ENCODE measurements at places on chromosomes 11 and 22.
A peak's percentile ranks its signal among the peaks of the same experiment; 100 is the strongest.

GRCh38 chr11:12724301-12725054 is 50.3 kb downstream of the TEAD1 start:
- DNase-seq = peak; percentile 73

DNA sequence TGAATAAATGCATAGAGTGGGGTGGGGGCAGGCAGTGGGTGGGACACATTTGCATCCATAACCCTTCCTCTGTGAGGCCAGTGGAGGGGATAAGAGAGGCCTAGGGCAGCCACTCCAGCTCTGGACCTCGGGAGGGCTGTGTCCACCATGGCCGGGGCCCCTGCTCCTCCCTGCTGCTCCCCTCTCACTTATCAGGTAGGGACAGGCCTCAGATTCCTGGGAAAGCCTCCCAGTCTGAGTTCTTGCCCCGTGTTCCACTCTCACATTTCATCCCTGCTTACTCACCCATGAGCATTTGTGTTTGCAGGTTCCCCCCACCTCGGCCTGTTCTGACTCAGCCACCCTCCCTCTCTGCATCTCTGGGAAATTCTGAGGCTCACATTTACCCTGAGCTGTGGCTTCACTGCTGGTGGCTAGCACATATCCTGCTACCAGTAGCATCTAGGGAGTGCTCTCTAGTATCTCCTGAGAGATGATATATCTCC is 128.7 kb upstream of the TOP3B start:
- peak; percentile 42 for DNase-seq

GRCh38 chr22:17578136-17578754 is 14.9 kb downstream of the SLC25A18 start:
- DNase-seq = no peak

- no peak for DNase-seq
Observed at GRCh38 chr11:2511421-2512369, 66.9 kb downstream of the KCNQ1 start.

DNA sequence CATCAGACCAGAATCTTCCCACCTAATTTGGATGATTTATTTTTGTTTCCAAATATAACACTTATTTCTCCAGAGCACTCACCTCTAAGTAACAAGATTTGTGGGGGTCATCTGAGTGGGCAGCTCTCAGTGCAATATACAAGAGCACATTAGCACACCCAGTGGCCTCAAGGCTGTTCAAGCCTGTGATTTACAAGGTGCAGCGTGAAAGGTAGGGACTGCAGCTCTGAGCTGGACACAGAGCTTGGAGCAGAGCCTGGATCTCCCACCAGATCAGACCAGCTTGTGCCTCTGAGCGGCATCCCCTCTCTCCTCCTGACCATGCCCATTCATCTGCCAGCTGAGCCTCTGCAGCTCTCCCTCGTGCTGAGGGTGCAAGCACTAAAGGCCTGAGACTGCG is 323.3 kb upstream of the ZC3H12C start:
- no peak for DNase-seq

DNA sequence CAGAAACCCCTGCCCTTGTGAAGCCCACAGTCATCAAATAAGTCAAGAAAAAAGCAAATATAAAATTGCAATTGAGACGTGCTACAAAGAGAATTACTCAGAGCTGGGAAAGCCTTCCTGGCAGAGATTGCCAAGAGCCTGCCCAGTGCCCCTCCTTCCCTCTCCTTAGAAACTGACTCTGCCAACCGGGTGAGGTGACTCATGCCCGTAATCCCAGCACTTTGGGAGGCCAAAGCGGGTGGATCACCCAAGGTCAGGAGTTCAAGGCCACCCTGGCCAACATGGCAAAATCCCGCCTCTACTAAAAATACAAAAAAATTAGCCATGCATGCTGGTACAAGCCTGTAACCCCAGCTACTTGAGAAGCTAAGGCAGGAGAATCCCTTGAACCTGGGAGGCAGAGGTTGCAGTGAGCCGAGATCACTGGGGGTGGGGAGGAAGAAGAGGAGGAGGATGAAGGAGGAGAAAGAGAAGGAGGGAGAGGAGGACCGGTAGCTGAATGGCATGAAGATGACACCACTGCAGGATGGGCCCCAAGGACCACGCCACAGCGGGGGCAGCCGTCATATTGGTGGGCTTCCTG is 76.1 kb upstream of the RTL6 start:
- peak; percentile 76 for DNase-seq

GRCh38 chr11:12356944-12357655 is 20.3 kb upstream of the PARVA start:
- DNase-seq = no peak

GRCh38 chr11:69899957-69900821 is 81.0 kb upstream of the FGF3 start:
- no peak for DNase-seq

GRCh38 chr11:28227460-28227859 is 119.3 kb downstream of the METTL15 start:
- DNase-seq = no peak

DNA sequence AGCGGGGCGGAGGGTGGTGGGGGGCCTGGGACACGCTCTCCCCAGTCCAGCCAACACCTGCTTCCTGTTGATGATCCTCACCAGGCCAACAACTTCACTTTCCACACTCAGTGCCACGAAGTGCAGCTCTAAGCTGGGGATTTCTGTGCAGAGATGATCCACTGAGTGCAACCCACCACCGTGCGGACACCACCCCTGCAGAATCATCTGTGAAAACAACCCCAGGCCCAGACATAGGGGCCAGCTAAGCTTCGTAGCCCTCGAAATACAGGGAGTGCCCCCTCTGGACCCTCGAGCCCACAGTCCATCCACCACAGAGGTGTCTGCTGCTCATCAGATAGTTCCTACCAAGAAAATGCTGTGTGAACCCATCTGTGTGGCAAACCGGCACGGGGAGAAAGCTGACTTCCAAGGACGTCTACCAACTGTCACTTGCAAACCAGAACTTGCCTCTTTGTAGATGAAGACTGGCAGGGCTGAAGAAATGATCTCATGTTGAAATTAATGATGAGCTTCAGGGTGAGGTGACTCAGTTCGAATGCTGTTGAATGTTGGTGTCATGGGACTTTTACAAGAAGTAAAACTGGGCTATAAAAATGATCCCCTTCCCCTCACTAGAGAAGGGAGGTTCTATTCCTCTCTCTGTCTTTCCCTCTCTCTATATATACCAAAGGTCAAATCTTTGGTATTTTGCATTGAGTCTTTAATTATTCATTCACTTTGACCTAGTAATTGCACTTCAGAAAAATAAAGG is 73.4 kb downstream of the MYEOV start:
- no peak for DNase-seq

DNA sequence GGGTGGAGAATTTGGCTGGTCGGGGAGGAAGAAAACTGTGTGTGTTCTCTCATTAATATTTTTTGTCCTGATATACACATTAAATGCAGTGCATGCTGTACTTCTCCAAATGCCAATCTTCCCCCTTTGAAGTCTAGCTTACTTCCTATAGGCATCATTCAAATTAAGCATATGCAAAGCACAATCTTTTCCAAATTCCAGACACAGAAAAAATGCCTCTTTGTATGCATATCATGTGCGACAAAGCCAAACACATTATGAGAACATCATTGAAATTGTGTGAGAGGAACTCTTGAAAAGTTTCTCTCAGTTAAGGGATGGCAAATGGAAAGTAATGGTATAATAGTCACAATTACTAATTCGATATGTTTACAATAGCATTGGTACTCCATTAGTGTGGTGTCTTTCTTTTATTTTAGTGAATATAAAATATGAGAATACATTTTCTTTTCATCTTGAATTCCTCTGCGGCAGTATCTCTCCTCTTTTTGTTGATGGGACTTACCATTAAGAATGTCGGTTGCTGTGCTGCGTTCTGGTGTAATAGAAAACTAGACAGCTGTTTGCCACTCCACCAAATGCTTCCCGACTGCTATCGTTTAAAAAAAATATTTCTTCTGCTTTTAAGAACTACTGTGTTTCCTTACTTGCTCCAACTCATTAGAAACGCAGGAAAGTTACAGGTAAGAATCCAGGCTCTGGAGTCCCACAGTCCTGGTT is 19.3 kb upstream of the NRIP3 start:
- DNase-seq = no peak

GRCh38 chr22:38924347-38924952 is 33.0 kb upstream of the APOBEC3A start:
- peak; percentile 26 for DNase-seq

DNA sequence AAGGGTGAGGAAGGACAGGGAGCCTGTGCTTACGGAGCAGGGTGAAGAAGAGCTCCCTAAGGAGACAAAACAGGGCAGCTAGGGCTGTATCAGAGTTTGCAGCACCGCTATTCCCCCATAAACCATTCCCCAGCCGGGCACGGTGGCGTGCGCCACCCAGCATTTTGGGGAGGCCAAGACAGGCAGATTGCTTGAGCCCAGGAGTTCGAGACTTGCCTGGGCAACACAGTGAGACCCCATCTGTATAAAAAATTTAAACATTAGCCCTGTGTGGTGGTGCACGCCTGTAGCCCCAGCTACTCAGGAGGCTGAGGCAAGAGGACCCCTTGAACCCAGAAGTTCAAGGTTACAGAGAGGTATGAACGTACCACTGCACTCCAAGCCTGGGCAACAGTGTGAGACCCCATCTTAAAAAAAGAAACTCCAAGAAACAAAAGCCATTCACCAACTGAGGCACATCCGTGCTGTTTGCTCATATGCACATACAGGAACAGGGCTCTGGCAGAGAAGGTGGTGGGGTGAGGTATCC is 4.7 kb downstream of the GAL3ST1 start:
- no peak for DNase-seq

DNA sequence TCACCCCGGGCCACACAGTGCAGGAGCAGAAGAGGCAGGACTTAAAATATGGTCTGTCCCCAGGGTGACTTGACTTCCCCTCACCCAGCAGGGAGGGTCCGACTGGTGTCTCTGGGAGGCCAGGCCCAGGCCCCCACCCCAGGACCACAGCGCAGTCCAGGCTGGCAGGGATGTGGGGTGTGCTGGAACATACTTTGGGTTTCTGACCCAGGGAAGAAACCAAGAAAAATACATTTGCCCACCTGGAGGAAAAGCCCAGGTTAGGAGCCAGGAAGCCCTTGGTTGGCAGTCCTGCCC is 5.2 kb downstream of the C1QTNF6 start:
- DNase-seq = no peak

GRCh38 chr11:2835751-2836150 is 49.8 kb downstream of the CDKN1C start:
- DNase-seq = no peak

- DNase-seq = no peak
Observed at GRCh38 chr11:132263241-132263640, 892.8 kb downstream of the NTM start.

DNA sequence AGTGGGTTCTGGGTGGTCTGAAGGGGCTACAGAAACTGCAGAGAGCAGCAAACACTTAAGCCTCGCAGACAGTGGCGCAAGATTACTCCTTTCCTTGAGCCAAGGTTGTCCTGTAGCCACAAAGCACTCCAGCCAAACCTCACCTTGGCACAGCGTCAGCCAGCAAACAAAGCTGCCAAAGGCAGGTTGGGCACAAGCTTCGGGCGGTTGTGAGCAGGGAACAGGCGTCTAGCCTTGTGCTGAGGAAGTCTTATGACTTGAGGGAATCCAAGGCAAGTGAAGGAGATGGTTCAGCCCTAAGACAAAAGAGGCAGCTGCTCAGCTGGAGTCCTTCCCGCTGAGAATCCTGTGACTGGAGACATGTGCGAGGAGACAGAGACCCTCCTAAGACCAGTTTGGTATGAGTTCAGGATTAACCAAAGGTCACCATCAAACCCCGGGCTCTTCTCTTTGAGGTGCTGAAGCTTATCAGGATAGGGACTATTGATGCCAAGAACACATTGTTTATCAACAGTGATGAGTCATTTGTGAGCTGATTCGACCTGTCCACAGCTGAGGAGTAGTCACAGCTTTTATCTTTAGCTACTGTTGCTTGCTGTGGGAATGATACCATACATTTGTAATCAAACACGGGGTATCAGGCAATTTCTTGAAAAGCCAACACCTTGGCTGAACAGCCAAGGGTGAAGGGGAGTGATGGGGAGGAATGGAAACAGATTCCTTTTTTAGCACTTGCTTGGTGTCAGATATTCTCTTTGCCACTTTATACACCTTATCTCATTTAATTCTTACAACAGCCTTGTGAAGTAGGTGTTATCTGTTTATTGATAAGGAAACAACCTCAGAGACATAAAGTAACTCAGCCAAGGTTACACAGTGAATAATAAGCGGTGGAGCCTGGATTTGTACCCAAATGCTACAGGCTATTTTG is 4.6 kb downstream of the ADM start:
- DNase-seq = peak; percentile 80

- peak; percentile 90 for DNase-seq
Observed at GRCh38 chr22:45638834-45639746, 32.5 kb upstream of the ATXN10 start.

DNA sequence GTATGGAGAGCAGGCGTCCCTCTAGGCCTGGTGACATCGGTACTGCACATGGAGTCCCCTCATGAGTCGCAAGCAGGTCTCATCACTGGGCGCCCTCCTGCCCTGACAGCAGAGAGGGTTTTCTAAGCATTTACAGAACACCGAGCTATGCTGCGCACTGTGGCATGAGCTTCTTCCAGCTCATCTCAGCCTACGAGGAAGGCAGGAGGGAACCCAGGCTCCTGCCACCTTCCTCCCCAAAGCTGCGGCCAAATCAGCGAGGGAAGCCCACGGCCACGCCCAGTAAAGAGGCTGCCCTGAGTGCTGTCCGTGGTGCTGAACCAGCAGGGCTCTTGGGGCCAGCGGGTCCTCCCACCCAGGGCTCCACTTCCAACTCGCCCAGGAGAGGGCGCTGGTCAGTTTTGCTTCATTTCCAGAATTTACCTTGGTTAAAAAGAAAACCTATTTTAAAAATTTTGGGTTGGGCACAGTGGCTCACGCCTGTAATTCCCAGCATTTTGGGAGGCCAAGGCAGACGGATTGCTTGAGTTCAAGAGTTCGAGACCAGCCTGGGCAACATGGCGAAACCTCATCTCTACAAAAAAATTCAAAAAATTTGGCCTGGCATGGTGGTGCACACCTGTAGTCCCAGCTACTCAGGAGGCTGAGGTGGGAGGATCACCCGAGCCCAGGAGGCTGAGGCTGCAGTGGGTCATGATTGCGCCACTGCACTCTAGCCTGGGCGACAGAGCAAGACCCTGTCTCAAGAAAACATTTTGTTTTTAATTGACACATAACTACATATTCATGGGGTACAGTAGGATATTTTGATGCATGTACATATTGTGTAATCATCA is 34.2 kb downstream of the PHF21B start:
- DNase-seq = peak; percentile 54

DNA sequence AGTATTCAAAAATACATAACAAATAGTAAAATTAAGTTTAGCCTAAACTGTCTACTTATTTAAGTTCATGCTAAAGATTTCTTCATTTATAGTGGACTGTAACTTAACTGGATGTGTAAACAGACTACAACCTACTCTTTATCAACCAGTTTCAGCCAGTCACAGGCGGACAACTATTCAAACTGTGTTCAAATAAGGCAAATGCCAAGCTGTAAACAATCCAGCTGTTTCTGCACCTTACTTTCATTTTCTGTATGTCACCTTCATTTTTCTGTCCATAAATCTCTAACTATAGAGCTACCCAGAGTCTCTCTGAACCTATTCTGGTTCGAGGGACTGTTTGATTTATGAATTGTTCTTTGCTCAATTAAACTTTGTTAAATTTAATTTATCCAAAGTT is 992.8 kb downstream of the DLG2 start:
- DNase-seq = no peak

GRCh38 chr11:47509077-47509536 is 43.8 kb downstream of the CELF1 start:
- no peak for DNase-seq

GRCh38 chr22:36409911-36410756 is 22.4 kb upstream of the MYH9 start:
- DNase-seq = no peak

Data from A549 (cell line).